GF-D8 (cell line): ENCODE measurements at places on chromosomes 4 and X.

DNA sequence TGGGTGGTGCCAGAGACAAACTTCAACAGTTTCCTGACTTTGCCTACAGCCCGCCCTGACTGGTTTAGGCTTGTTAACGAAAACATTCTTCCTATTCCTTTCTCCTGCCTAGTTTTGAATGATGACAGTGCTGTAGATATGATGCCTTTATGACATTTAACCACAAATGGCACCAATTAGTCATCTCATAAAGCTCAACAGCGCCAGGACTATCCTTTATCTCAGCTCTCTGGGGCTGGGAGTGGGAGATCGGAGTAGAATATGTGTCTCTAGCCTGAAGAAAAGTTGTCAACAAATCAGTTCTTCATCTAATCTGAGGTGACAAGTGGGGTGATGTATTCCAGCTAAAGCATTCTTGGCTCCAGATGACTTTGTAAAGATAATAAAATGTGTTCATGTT lies 64.6 kb upstream of the SH3RF1 start:
- no peak for DNase-seq

- DNase-seq: no peak
Observed at GRCh38 chr4:140813804-140814203, 57.6 kb upstream of the TBC1D9 start.

- peak; percentile 33 for DNase-seq
Observed at GRCh38 chr4:3121596-3121995, 47.1 kb downstream of the HTT start.

DNA sequence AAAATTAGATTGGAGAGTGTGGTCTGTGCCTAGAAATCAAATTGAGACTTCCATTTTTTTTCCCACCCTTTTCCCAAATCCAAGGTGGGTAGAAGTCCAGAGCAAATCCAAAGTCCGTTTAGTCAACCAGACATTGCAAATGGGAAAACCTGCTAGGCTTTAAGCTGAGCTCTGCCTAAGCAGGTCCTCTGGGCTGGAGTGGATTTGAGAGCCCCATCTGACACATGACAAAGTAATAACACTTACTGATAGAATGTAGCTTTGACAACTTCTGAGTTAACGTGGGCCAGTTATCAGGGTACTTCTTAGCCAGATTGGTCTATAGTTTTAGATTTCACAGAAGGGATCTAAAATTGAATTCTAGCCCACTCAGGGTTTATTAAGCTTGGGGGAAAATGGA lies 242.3 kb downstream of the GALNTL6 start:
- no peak for DNase-seq

GRCh38 chr4:135244696-135245095 lies 1043.1 kb upstream of the PABPC4L start:
- no peak for DNase-seq

GRCh38 chr4:98794565-98795205 lies 134.2 kb downstream of the EIF4E start:
- DNase-seq: no peak

DNA sequence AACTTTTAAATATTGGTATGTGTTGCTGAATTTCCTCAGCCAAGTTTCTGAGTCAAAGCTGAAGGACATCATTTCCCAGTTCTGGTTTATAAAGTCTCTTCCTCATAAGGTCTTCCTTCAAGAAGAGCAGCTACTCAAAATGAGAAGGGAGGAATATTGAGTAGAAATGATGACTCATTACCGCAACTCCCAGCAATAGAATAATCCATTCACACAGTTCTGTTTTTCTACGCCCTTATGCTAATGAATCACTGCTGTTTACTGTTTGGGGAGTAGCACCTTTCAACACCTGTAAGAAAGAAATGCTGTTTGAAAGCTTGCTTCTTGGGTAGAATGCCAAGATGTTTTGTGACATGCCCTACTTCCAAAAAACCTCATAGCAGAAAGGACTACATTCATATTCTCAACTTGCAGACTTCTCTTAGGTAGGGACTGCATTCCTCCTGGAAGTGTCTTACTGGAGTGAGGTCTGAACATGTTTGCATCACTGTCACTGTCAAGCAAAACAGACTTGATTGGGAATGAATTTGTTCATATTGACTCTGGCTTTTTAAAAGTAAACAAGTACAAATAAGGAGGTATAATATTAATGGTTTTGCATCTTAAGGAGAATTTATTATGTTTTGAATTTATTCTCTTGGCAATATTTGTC lies 147.2 kb upstream of the BANK1 start:
- no peak for DNase-seq

DNA sequence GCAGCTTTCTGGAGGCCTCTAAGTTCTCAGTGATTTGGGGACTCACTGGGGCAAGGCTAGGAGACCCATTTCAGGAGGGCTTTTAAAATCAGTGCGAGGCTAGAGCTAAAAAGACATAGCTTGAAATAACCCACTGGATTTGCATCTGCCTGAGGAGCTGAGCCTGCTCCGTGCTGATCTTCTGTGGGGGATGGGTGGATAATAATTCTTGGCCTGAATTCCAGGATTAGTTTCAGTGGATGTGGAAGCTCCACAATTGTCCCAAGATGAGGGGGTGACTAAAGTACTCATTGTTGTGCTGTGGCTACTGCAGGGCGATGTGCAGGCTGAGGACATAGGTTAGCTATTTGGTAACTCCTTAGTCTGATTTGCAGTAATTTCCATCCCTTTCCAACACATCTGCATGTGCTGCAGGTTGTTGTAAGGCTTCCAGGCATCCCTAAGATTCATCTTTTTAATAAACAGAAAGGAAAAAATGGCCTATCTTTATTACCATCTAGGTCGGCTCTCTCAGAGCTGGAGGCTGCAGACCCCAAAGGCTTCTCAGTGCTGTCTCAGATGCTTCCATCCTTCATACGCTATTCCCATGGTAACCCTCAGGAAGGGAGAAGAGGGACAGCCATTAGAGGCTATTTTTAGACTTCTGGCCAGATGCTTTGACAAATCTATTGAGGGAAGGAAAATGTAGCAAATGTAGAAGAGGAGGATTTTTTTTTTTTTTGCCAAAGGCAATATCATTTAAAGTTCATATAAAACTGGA lies 63.4 kb downstream of the GRXCR1 start:
- DNase-seq: no peak

DNA sequence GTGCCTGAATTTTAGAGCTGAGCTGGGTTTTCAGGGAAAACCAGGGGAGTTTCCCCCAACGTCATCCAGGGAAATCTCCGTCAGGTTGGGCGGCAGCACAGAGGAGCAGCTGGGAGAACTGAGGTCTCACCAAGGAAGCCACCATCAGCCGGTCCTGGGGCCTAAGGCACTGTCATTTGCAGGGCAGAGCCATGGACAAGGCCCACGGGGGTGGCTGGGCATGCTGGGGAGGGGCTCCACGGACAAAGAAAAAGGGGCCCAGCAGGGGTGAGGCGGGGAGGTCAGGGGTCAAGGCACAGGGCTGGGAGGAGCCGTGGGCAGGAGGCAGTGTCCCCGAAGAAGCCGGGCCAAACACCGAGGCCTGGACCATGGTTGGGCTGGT lies 109.8 kb downstream of the HMX1 start:
- DNase-seq: no peak

DNA sequence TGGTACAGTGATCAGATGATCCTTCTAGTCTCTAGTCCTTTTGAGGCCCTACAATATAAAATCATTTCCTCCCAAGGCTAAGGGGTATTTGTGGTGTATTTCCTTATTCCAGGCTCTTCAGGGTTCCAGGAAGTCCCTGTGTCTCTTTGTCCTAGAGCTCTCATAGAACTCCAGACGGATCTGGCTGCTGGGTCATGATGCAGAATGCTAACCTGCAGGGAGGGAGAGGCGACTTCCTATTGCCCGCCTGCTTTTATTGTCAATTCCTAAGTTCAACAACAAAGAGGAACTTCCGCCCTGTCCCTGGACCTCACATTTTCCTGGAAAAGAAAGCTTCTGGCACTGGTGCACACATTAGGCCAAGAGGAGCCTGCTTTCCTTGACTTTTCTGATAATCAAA lies 45.9 kb upstream of the ZNF827 start:
- no peak for DNase-seq

DNA sequence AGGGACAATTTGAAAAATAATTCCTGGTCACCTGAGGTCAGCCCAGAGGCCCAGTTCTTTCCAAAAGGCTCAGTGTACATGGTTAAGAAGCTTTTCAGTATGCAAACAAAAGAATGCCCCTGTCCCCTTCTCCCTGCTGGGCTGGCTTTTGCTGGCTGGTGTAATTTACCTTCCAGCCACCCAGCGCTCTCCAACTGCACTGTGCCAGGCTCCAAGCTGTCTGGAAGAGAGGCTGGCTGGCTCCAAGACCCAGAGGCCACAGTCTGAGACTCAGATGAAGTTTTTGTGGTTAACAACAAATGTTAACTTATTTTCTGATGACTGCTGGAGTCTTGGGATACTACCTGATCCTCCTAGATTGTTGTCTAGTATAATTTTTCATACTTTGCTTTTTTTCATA lies 11.9 kb upstream of the KIT start:
- no peak for DNase-seq

GRCh38 chr4:102794999-102795398 lies 32.4 kb downstream of the UBE2D3 start:
- DNase-seq: no peak

DNA sequence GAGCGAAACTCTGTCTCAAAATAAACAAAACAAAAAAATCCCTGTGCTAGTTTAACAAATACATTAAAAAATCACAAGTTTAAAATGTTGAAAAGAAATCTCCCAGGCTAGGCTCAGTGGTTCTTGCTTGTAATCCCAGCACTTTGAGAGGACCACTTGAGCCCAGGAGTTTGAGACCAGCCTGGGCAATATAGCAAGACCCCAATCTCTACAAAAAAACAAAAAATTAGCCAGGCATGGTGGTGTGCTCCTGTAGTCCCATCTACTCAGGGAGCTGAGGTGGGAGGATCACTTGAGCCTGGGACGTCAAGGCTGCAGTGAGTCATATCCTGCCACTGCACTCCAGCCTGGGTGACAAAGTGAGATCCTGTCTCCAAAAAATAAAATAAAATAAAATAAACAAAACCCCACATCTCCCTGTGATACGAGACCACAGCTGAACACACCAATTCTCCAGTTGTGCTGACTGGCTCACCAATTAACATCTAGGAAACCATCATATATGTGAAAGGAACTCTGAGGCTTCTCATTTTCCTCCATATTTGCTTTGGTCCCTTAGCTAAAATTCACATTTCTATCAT lies 7.3 kb downstream of the RPS4X start:
- DNase-seq: no peak

- DNase-seq: no peak
Observed at GRCh38 chr4:164383358-164384220, 370.3 kb upstream of the SMIM31 start.

- no peak for DNase-seq
Observed at GRCh38 chr4:184893801-184894571, 68.2 kb upstream of the ACSL1 start.

GRCh38 chr4:109211671-109212070 lies 90.8 kb downstream of the COL25A1 start:
- no peak for DNase-seq

- DNase-seq: no peak
Observed at GRCh38 chr4:102809190-102809589, 18.2 kb downstream of the UBE2D3 start.

- no peak for DNase-seq
Observed at GRCh38 chr4:96603641-96604040, 763.7 kb downstream of the PDHA2 start.

DNA sequence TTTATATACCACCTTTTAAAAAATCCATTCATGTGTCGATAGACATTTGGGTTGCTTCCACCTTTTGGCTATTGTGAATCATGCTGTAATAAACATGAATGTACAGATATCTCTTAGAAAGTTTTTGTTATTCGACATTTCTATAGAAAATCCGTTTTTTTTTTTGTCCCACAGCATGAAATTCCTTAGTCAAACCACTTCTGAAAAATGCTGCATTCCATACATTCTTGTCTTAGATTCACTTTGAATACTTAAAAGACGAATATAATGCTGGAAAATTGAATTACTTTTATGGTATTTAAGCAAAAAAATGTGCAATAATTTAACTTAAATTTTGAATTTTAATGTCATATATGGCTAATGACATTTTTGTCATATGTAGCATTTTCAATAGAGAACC lies 1345.5 kb downstream of the TECRL start:
- no peak for DNase-seq

DNA sequence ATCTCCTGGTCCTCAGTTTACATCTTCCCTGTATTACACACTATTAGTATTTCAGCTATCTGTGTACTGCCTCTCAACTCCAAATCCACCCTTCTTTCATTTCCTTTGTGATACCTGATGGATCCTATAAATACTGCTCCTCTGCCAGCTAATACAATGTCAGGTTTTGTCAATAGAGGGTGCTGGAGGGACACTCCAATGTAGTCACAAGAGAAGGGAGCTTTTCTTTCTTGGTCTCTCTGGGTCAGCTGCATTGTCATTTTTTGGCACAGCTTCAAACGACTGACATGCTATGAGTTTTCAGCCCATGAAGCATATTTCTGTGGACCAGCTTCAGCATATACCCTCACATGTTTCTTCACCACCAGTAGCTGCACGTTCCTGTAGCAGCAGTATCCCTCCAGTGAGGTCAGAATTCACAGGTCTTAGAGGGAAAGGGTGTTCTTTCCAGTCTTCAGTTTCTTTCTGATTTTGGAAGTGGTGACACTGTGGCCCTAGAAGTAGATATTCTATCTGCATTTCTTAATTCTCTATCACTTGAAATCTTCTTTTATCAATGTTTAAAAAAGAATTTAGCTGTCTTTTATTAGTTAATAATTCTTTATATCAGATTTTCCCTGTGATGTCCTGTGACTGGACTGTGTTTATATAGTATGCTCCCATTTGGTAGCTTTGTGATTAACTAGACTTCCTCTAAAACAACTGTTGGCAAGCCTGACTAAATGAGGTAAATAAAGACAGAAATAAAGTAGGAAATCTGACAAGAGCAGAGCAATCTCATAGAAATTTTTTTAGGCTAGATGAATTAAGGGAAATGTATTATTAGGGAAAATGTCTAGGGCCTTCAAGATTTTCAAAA lies 60.6 kb downstream of the GABRA2 start:
- no peak for DNase-seq

GRCh38 chr4:25345744-25346143 lies 31.3 kb upstream of the ANAPC4 start:
- DNase-seq: no peak

GRCh38 chr4:174742561-174742960 lies 86.5 kb downstream of the GLRA3 start:
- no peak for DNase-seq

GRCh38 chr4:150683775-150684350 lies 101.9 kb downstream of the MAB21L2 start:
- no peak for DNase-seq

DNA sequence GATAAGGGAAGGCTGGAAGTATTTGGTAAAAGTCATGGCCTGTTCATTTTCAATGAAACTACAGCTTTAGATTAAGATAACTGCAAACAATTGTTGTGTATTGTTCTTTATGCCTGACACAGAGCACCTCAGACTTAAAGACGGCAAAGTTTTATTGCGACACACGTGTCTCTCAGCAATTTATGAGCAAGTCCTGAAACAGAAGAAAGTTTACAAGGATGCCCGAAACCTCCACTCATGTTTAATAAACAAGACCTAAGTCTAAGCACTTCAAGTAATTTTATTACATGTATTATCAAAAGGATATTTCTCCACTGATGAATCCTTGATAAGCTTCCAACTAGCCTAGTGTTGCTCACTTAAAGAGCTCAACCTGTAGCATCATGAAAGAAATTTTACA lies 51.0 kb downstream of the DHX15 start:
- no peak for DNase-seq
